Liver (tissue), 10 donors: ENCODE measurements at places on chromosomes 13 and 19. TPM values are rescaled to one million over a fixed set of nuclear protein-coding genes. Genes with fewer than 3 reads are reported as not detected.
A peak's percentile ranks its signal among the peaks of the same experiment; 100 is the strongest.

TBXA2R gene
- total RNA-seq: 6.0 TPM

RRAS gene
- 5.7 TPM for total RNA-seq

ZNF628 gene
- 1.1 TPM for total RNA-seq

CAPNS1 gene
- 79.5 TPM for total RNA-seq

TNFRSF19 gene
- total RNA-seq: 2.8 TPM

ITGBL1 gene
- total RNA-seq: 1.8 TPM

GRCh38 chr19:42653841-42654240 is 59.1 kb upstream of the CEACAM8 start:
- H3K36me3 ChIP-seq: no peaks in the 10 kb centered on the region
- H3K27me3 ChIP-seq: peaks cover under 1% of the 10 kb centered on the region
- H3K4me1 ChIP-seq: no peaks in the 10 kb centered on the region
- no peak overlapping the region for H3K4me3 ChIP-seq

DNA sequence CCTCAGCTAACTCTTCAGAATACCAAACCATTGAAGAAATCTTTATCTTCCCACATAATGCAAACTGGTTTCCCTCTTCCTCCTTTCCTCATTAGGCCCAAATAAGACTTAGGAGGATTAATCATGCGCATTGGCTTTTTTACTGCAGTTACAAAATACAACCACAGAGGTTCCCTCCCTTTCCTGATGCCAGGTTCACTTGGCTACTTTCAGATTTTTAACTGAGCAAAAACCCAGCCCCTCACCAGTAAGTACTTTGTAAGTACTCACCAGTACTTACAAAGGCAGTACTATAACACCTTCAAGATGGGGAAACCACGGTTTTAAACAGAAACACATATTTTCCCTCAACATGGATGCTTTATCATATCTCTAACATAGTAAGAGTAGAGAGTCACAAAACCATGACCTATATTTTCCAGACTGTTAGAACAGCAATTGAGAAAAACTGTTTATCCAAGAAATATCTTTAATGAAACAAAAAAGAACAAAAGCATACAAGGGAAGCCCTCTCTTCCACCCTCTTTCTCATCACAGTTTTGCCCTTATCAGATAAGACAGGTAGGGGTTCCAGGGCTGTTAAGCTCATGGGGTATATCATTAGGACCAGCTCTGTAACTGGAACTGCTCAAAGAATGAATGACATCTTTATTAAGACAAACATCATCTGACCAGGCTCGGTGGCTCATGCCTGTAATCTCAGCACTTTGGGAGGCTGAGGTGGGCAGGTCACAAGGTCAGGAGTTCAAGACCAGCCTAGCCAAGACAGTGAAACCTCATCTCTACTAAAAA is 12.7 kb downstream of the FOXO1 start:
- no peak overlapping the region for H3K4me3 ChIP-seq
- H3K27me3 ChIP-seq: no peaks in the 10 kb centered on the region
- H3K4me1 ChIP-seq: peaks cover 11% of the 10 kb centered on the region
- no peaks in the 10 kb centered on the region for H3K36me3 ChIP-seq
- no peak for DNase-seq
- H3K27ac ChIP-seq: peak overlapping the region; percentile 3

DNA sequence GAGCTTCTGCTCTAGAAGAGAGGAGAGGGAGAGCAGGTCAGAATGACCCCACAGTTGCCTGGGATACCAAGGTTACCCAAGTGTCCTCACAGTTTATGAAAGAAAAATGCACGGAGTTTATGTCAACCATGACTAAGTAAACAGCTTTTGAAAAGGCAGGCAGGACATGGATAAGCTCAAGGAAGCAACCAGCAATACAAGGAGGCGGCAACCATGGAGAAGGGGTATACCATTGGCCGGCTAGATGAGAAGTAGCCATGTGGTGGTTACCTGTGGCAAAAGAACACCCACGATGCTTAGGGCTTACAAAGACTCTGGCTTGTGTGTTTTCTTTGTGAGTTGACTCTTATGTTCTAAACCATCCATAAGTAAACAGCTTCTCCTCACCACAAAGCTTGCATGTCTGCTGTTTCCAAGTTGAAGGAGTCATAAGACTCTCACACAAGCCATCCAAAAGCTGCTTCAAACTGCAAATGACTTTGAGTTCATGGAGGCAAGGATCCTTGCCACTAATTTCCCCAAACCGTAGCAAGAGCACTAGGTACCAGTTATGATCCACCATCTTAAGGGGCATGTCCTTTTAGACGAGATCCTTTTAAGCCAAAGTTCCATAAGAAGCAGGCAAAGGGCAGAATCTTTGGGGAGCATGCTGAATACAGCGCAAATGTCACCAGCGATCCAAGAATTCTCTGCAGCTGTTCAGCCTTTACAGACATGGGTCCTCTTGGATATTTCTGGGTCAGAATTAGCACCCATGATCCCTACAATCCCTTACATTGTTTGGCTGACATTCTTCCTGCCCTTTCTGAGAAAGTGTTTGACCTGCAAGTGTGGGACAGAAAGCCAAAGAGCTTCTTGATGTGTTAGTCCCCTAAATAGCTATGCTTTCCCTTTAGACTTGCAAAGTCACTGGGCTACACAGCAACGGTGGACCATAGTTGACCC is 74.8 kb upstream of the IPO5 start:
- no peak for DNase-seq
- no peak overlapping the region for H3K4me3 ChIP-seq
- H3K4me1 ChIP-seq: no peaks in the 10 kb centered on the region
- no peaks in the 10 kb centered on the region for H3K36me3 ChIP-seq
- H3K27ac ChIP-seq: no peak overlapping the region

DNA sequence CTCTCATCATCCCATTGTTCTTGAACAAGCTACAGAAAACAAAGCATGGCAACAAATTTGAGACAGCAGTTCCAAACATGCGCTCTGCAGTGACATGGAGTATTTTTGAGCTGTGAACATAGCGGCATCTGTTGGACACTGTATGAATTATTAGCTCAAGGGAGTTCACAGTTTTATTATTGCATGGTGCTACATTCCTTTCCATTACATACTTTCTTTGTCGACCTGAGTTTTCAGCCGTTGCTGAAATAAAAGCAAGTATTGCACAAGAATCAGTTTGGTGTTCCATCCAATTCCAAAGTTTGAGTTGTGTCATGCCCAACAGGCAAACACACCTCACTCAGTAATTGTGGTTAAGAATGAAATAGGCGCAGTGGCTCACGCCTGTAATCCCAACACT is 30.1 kb upstream of the METTL21C start:
- no peaks in the 10 kb centered on the region for H3K27me3 ChIP-seq
- H3K4me3 ChIP-seq: no peak overlapping the region
- H3K27ac ChIP-seq: no peak overlapping the region
- H3K36me3 ChIP-seq: no peaks in the 10 kb centered on the region
- no peak for DNase-seq

DNA sequence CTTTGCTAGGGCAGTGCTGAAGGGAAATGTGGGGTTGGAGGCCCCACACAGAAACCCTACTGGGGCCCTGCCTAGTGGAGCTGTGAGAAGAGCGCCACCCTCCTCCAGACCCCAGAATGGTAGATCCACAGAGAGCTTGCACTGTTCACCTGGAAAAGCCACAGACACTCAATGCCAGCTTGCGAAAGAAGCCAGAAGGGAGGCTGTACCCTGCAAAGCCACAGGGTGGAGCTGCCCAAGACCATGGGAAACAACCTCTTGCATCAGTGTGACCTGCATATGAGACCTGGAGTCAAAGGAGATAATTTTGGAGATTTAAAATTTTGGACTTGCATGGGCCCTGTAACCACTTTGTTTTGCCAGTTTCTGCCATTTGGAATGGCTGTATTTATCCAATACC is 615.4 kb upstream of the MIR17HG start:
- no peaks in the 10 kb centered on the region for H3K27me3 ChIP-seq
- H3K4me1 ChIP-seq: no peaks in the 10 kb centered on the region
- no peak overlapping the region for H3K4me3 ChIP-seq
- no peak overlapping the region for H3K27ac ChIP-seq
- no peak for DNase-seq

DNA sequence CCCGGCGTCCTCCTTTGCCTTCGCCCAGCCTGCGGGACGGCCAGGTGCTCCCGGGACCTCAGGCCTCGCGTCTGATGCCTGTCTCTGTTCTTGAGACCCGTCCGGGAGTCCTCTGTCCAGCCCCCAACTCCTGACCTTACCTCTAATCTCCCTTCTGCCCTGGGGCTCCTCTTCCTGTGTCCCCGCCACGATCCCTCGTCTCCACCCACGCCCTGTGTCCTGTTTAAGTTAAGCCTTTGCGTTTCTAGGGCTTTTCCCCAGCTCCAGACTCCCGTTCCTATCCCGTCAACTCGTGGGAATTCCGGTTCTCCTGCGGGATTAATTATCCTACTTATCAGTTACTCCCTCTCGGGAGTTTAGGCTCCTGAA is 686 bp downstream of the LENG8 start:
- peaks cover 31% of the 10 kb centered on the region for H3K36me3 ChIP-seq
- peak overlapping the region; percentile 99 for H3K27ac ChIP-seq
- peak overlapping the region; percentile 92 for H3K4me3 ChIP-seq
- H3K4me1 ChIP-seq: peaks cover 26% of the 10 kb centered on the region

DNA sequence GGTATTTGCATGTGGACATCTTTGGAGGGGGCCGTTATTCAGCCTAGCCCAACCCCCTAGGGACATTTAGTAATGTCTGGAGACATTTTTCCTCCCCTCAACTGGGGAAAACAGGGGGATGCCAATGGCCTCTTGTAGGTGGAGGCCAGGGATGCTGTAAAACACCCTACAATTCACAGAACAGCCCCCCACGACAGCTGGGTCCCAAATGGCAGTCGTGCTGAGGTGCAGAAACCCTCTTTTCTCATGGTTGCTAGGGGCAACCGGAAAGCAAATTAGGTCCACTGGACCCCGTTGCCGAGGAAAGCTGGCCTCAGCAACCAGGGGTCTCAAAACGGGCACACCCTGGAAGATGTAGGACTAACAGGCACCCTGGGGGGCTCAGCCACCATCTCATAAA is 14.6 kb downstream of the TMEM150B start:
- H3K4me1 ChIP-seq: no peaks in the 10 kb centered on the region
- DNase-seq: no peak
- H3K36me3 ChIP-seq: no peaks in the 10 kb centered on the region

DNA sequence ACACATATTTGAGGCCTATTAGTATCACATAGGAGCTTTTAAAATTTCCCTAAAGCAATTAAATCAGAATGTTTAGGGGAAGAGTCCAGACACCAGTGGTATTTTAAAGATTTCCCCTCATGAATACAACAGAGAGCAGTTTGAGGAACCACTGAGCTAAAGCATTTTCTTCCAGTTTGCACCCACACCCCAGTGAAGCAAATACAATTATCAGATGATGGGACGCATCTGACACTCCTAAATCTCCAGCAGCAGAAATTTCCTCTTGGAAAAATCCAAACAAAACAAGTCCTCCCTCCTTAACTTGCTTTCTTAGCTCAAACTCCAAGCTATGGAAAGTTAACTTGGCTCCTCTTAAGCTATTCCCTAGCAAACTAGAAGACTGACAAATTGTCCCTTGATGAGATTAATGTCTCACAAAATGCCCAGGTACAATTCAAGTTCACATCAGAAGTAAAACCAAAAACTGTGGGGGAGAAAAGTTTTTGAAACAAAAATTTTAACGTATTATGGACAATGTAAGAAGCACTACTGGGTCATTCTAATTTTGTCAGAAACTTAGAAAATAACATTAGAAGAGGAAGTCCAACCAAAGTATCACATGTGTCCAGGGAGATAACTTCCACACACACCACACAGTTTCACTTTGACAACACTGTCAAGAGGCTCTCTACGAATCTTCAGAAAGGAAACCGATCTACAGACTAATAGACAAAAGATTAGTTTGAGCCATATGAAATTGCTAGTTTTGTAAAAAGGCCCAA is 74.1 kb downstream of the ABCC4 start:
- H3K4me3 ChIP-seq: no peak overlapping the region
- no peaks in the 10 kb centered on the region for H3K36me3 ChIP-seq
- H3K4me1 ChIP-seq: no peaks in the 10 kb centered on the region
- H3K27ac ChIP-seq: no peak overlapping the region

GRCh38 chr19:51417810-51418157 is 342 bp upstream of the SIGLEC10 start:
- H3K27ac ChIP-seq: peak overlapping the region; percentile 18
- H3K4me3 ChIP-seq: no peak overlapping the region
- no peak for DNase-seq
- H3K27me3 ChIP-seq: no peaks in the 10 kb centered on the region
- H3K4me1 ChIP-seq: no peaks in the 10 kb centered on the region

DNA sequence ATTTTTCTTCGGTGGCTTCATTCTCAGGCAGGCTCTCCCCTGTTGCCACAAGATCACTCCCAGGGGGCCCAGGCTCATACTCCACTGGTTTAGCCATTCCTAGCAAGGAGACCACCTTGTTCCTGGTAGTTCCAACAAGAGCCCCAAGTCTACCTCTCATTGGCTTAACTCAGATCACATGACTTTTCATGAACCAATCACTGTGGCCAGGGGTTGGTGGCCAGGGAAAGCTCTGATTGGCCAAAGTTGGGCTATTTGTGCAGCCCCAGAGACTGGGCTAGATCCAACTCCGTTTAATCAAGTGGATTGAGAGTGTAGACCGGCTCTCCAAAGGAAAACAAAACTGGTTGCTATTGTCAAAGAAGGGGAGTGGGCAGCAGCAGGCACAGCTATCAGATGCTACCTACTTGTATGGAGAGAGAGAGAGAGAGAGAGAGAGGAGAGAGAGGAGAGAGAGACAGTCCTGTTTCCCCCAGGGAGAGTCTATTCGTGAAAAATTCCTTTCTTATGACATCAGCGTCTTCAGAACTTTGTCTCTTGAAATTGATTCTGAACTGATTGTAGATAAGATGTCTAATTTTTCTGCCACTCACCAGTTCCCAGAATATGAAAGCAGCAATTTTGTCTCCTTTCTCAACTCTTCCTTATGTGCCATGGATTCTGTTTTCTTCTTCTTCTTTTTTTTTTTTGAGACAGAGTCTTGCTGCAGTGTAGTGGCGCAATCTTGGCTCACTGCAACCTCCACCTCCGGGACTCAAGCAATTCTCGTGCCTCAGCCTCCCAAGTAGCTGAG is 5.9 kb downstream of the CEACAM19 start:
- H3K27me3 ChIP-seq: no peaks in the 10 kb centered on the region
- no peak overlapping the region for H3K4me3 ChIP-seq
- DNase-seq: no peak
- H3K4me1 ChIP-seq: peaks cover 2% of the 10 kb centered on the region
- no peak overlapping the region for H3K27ac ChIP-seq
- peaks cover 6% of the 10 kb centered on the region for H3K36me3 ChIP-seq

GRCh38 chr13:112809332-112810315 is 119.8 kb downstream of the ATP11A start:
- no peaks in the 10 kb centered on the region for H3K4me1 ChIP-seq
- no peak for DNase-seq
- H3K27me3 ChIP-seq: no peaks in the 10 kb centered on the region
- no peak overlapping the region for H3K27ac ChIP-seq

- no peak overlapping the region for H3K4me3 ChIP-seq
- no peaks in the 10 kb centered on the region for H3K27me3 ChIP-seq
- DNase-seq: peak; percentile 44
- no peak overlapping the region for H3K27ac ChIP-seq
Measured at GRCh38 chr13:102870677-102871415, 25.0 kb downstream of the ERCC5 start.
